ENCODE measurements at places on chromosomes 5 and 9.
A peak's percentile ranks its signal among the peaks of the same experiment; 100 is the strongest.

DNA sequence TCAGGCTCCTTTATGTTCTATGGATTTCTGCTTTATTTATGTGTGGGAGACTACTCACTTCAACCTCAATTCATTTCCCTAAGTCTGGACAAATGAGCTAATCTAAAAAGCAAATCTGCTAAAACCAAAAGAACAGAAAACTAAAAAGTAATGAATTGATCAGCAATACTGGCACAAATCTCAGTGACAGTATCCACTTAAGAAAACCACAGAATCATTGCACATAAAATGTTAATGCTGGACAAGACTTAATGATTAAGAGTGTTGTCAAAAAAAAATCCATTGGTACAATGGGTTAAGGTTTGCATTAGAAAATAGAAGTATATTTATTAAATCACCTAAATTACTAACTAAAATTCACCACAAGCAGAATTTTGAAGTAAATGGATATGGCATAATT is 147.6 kb downstream of the EDIL3 start:
- no peak for DNase-seq

GRCh38 chr9:100375658-100376057 is 22.9 kb upstream of the TEX10 start:
- DNase-seq = no peak

- peak; percentile 12 for DNase-seq
Observed at GRCh38 chr5:178667101-178667500, 40.3 kb upstream of the CLK4 start.

GRCh38 chr9:130824643-130825350 is 10.3 kb upstream of the ABL1 start:
- peak; percentile 84 for DNase-seq

- DNase-seq = no peak
Observed at GRCh38 chr5:10499776-10500175, 58.1 kb downstream of the ROPN1L start.

DNA sequence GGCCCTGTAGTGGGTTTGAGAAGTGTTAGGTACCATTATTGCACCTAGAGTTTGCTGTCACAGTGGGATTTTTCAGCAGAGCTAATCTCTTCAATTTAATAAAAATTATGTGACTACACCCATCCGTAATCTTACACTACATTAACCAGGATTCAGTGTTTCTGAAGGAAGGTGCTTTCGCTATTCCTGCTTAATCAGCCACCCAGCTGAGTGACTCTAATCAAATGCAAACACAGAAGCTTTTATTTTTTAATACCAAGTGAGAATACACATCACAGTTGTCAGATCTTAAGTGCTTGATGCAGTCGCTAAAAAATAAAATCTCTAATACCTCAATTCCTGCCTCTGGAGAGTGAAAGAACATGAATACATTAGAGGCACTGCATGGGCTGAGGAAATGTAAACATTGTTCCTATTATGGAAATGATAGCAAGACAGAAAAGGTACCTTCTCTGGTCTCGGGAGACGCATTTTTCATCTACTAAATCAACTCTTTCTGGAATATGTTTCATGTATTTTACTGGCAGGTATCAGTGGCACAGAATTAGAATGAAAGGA is 125.7 kb downstream of the SEMA6A start:
- no peak for DNase-seq

DNA sequence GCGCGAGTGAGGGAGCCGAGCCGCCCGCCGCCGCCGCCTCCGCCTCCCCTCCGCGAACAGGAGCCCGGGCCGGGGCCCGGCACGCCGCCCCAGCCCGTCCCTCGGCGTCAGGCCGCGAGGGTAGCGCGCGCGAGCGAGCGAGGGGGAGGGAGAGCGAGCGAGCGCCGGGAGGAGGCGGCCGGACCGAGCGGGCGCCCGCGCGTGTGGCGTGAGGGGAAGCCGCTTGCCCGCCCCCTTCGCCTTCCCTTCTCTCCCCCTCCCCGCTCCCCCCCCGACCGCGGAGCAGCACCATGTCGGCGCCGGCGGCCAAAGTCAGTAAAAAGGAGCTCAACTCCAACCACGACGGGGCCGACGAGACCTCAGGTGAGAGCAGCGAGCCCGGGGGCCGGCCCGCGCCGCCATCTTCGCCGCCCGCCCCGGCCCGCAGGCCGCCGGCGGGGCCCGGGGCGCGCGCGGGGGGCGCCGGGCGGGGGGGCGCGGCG is 312 bp downstream of the SET start:
- no peak for DNase-seq

- peak; percentile 46 for DNase-seq
Observed at GRCh38 chr5:112077180-112077579, 320.2 kb upstream of the NREP start.

- no peak for DNase-seq
Observed at GRCh38 chr9:125142560-125143376, 560 bp downstream of the SCAI start.

- peak; percentile 11 for DNase-seq
Observed at GRCh38 chr5:81068635-81069034, 108.5 kb downstream of the RASGRF2 start.

- no peak for DNase-seq
Observed at GRCh38 chr5:99724732-99725290, 796.0 kb upstream of the CHD1 start.

DNA sequence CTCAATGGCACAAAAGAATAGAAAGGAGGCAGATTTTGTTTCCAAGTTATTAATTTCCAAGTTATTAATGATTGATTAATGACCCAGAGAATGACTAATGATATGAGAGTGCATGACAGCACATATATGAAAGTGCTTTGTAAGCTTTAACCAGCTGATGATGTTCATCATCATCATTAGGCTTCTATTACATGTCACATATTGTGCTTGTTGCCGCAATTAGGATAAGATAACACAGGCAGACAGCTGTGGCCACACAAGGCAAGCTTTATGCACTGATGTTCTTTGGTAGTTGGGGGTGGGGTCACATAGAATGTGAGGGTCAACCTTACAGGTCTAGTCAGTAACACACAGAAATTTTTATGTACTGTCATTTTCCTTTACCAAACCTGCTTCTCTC is 219.7 kb downstream of the TRPM3 start:
- DNase-seq = peak; percentile 14

- peak; percentile 60 for DNase-seq
Observed at GRCh38 chr9:13088720-13089427, 190.6 kb downstream of the MPDZ start.

DNA sequence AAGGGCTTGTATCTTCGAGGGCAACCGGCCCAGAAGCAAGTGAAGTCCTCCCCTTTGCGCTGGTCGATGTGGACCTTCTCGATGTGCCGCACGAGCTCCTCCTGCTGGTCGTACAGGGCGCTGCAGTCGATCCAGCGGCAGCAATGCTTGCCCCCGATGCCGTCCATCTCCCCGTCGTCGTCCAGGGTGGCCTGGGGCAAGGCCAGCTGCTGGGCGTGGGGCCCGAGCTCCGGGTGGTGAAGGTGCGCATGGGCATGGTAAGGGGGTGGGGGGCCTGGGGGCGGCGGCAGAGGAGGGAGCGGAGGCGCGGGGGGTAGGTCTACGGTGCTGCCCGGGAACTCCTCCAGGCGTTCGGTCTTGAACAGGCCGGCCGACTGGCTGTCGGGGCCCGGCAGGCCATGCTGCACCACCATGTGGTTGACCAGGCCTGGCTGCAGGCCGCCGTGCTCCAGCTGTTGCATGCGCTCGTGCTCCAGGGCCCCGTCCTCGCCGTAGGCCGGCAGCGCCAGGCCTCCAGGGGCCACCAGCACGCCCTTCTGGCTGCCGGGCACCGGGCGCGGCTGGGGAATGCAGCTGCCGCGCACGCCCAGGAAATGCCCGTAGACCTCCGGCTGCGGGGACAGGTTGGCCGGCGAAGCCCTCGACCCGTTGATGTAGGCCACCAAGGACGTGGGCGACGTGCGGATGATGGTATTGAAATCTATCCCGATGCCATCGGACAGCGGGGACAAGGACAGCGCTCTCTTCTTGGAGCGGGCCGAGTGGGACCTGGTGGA is 181.8 kb downstream of the GLIS3 start:
- DNase-seq = no peak

DNA sequence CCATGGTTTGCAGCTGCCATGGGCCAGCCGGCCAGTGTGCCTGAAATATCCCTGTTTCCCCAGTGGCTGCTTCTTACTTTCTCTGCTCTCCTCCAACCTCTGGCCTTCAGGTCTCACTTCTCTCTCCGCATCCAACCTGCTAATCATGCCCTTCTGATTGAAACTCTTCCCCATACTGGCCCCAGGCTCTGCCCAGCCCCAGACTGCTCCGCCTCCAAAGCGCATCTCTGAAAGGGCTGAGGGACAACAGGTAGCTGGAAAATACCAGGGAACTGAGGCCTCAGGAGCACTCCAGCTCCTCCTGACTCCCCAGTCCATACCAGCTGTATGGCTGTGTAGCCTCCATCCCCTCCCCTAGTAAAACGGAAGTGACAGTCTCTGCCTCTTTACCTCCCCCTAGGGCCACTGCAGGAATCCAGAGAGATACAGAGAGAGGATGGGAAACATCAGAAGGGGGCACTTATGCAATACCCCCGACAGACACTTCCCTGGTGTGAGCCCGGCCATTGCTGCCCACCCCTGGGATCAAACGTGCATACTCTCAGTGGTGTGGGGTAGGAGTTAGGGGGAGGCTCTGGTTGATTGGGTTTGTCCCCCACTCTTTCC is 34.2 kb downstream of the PAX5 start:
- no peak for DNase-seq

DNA sequence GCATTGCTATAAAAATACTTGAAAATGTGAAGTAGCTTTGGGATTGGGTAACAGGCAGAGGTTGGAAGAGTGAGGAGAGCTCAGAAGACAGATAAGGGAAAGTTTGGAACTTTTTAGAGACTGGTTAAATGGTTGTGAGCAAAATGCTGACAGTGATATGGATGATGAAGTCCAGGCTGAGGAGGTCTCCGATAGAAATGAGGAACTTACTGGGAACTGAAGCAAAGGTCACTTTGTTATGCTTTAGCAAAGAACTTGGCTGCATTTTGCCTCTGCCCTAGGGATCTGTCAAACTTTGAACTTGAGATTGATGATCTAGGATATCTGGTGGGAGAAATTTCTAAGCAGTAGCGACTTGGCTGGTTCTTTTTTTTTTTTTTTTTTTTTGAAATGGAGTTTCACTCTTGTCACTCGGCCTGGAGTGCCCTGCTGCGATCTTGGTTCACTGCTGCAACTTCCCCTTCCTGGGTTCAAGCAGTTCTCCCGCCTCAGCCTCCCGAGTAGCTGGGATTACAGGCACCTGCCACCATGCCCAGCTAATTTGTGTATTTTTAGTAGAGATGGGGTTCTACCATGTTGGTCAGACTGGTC is 998.9 kb downstream of the TLE1 start:
- DNase-seq = no peak

- DNase-seq = peak; percentile 36
Observed at GRCh38 chr9:95793924-95794828, 81.3 kb upstream of the ERCC6L2 start.

GRCh38 chr9:122446819-122447484 is 30.8 kb downstream of the OR1J1 start:
- peak; percentile 66 for DNase-seq

Measured in amniotic epithelial cell (primary cell).